ENCODE measurements at places on chromosomes 13 and 19. TPM values are rescaled to one million over a fixed set of nuclear protein-coding genes. Genes with fewer than 3 reads are reported as not detected.

- DNase-seq: no peak
Measured at GRCh38 chr13:105342281-105342820, 1193.1 kb downstream of the EFNB2 start.

Gene SLC6A16
- 1.1 TPM for polyA plus RNA-seq

DNA sequence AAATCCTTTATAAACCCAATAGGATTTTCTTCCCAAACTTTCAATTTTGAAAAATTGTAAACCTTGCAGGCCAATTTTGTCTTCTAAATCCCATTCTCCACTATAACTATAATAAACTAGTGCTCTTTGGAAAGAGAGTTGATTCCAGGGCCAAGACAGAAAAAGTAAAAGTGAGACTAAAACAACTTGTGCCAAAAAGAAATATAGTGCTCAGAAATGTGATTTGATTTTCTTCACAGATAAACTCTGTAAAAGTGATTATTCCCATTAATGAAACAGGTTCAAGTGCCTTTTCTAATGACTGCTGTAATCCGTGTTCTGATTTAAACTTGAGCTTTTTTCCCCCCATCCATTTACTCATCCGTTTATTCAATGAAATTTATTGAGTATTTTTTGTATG is 1831.1 kb downstream of the SLITRK5 start:
- DNase-seq: peak; percentile 28

Gene ADAT3
- polyA plus RNA-seq: 1.2 TPM

Gene FPR2
- 0.24 TPM for polyA plus RNA-seq

DNA sequence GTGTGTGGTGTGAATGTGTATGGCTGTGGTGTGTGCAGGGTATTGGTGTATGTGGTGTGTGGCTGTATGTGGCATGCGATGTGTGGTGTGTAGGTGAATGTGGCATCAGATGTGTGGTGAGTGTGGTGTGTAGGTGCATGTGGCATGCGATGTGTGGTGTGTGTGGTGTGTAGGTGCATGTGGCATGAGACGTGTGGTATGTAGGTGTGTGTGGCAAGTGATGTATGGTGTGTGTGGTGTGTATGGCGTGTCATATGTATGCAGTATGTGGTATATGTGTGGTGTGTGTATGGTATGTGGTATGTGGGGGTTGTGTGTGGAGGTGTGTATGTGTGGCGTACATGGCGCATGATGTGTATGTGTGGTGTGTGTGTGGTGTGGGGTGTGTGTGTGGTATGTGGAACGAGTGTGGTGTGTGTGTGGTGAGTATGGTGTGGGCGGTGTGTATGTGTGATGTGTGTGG is 63.4 kb downstream of the PEPD start:
- DNase-seq: no peak

GRCh38 chr19:10390652-10391286 is 10.4 kb upstream of the TYK2 start:
- peak; percentile 61 for DNase-seq

Gene NPAS1
- polyA plus RNA-seq: 2.1 TPM

Gene KLK14
- polyA plus RNA-seq: not detected

Gene CLEC17A
- 0.66 TPM for polyA plus RNA-seq

Gene RPL28
- 1,323 TPM for polyA plus RNA-seq

GRCh38 chr13:97474349-97474980 is 40.5 kb downstream of the RAP2A start:
- DNase-seq: no peak

GRCh38 chr19:38975214-38975860 is at the start of gene FBXO17:
Gene FBXO17, minus strand, starts transcription at chr19:38975742. Its CDS starts 25,423 bp downstream, at chr19:38950319.
- DNase-seq: peak; percentile 69
